ENCODE measurements at places on chromosomes 4 and X.

DNA sequence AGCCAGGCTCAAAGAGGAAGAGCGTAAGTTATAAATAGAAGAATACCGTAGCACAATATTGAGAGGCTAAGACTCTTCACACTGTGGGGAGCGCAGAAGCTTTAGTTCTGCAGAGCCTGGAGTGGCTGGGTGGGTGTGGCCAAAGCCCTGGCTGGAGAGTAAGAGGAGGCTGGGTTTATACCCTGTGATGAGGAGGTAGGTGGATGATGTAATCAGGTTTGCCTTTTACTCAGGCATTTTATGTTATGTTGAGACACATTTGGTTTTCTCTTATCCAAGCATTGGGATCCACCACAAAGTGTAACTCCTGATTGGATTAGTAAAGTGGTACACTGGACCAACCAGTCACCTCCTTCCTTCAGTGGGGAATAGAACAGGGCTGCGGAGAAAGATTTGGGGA is 13.9 kb downstream of the CDS1 start:
- DNase-seq, result no peak

DNA sequence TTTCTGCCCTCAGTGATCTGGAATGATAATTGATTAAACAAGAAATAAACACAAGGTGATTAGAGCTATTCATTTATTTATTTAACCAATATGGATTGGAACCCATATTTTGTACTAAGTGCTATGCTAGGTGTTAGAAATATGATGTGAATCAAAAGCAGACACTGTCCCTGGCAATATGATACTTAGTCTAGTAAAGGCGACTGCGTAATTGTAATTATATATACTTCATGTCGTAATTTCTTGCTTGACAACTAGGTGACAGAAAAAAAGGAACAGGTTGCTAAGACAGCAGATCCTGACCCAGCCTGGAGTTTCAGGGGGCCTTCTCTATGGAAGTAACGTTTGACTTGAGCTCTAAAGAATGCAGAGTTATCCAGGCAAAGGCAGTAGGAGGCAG is 236.5 kb upstream of the F9 start:
- no peak for DNase-seq

- DNase-seq, result no peak
Observed at GRCh38 chr4:40586034-40586433, 43.6 kb downstream of the RBM47 start.

DNA sequence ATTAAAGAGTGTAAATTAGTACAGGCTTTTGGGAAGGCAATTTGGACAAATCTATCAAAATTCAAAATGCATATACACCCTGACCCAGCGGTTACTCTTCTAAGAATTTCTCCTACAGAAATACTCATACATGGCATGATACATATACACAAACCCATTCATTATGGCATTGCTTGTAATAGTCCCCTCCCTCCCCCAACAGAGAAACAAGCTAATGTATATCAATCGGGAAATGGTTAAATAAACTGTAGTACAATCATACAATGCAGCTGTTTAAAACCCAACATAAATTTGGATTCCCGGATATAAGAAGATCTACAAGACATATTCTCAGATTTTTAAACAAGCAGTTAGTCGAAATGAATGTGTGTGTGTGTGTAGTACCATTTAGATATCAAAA is 808 bp downstream of the HUWE1 start:
- DNase-seq, result no peak

GRCh38 chrX:128458888-128459287 is 406.7 kb upstream of the ACTRT1 start:
- DNase-seq, result no peak

GRCh38 chr4:11152684-11153083 is 276.0 kb downstream of the HS3ST1 start:
- no peak for DNase-seq

DNA sequence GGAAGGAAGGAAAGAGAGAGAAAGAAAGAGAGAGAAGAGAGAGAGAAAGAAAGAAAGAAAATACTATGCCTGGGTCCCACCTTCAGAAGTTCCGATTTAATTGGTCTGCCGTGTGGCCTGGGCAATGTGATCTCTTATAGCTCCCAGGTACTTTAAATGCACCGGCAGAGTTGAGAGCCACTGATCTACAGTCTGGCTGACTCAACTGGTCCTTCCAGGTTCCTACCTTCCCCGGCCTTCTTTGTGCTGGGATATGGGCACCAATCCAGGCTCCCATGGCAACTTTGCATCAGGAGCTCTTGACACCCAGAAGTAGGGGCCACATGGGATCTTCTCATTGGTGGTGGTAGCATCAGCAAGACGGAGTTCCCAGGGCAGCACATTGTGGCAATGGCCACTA is 186.5 kb upstream of the ATP6AP2 start:
- DNase-seq, result no peak

DNA sequence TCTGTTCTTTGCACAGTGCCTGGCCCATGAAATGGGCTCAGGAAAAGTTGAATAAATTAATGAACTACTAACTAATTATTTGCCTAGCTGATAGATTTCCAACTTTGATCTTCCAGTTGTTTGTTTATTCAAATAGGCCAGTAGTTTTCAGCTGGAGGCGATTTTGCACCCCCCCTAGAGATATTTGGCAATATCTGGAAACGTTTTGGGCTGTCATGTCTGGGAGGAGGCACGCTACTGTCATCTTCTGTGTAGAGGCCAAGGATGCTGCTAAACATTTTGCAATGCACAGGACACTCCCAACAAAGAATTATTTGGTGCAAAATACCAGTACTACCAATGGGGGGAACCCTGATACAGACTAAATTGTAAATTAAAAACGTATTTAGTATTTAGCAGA is 81.9 kb downstream of the VCX2 start:
- DNase-seq, result no peak

- no peak for DNase-seq
Observed at GRCh38 chr4:72444092-72444491, 124.9 kb downstream of the ADAMTS3 start.

- DNase-seq, result no peak
Observed at GRCh38 chr4:8495803-8496202, 55.2 kb downstream of the TRMT44 start.

GRCh38 chr4:119946359-119946758 is 120.3 kb downstream of the MAD2L1 start:
- no peak for DNase-seq

- DNase-seq, result no peak
Observed at GRCh38 chr4:121014544-121014943, 57.8 kb downstream of the NDNF start.

DNA sequence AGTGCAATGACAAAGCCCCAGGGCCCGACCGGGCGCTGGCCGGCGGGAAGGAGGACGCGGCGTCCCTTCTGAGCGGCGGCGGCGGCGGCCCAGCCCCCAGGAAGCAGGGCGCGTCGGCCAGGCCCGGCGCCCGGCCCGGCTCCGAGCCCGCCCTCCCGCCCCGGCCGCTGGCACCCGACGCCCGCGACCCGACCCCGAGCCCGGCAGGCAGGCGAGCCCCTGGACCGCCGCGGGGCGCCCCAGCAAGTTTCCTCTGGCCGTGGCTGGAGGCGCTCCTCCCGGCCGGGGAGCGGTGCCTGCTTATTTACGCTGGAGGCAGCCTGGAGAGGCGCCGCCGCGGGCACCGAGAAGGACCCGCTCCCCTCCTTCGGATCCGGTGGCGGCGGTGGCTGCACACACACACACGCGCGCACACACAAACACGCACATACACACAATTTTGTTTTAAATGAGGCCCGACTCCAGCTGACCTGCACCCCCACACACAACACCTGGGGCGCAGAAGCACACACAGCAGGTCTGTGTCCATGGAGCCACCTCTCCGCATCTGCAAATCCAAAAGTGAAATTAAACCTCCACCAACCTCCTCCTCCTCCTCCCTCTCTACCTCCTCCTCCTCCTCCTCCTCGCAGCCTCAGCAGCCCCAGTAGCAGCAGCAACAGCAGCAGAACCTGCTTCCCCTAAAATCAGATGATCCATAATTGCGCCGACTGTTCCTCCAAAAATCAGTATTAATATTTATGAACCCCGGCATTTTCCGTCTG is 669 bp downstream of the IRF2 start:
- peak; percentile 48 for DNase-seq

DNA sequence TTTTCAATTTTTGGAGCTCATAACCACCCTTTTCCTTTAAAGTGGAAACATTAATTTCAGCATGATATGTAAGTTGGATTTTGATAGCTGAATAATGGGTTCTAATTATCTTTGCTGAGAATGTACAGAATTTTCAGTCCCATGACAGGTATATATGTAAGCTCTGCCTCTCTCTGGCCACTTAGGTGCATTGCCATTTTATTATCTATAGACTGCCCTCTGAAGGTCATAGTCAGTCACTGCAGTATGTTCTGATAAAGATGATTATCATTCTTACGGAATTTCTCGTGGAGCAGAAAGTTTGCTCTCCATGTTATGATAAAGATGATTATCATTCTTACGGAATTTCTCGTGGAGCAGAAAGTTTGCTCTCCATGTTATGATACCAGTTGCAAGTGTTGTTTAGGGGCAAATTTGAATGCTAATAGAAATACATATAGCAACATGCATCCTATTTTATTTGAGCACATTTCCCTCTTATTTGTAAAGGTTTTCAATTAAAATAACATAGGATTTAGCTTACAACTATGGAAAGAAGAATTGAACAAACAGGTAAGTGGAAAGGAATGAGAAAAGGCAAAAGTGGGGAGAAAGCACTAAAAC is 10.4 kb downstream of the AFP start:
- peak; percentile 48 for DNase-seq

GRCh38 chr4:73648478-73648877 is 28.2 kb upstream of the RASSF6 start:
- no peak for DNase-seq

DNA sequence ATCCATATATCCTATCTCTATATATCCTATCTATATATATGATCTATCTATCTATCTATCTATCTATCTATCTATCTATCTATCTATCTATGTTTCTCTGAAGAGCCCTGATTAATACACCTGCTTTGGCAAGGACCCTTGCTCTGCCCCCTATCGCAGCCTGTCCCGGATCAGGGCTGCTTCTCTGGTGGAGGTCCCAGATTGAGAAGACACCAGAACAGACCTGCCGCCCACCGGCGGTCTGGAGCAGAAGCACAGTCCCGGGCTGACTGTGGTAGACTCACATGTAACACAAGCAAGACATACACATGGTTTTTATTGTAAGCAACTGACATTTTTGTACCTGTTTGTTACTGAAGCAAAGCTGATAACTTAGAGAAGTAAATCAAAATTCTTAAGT is 52.8 kb downstream of the ING2 start:
- no peak for DNase-seq

DNA sequence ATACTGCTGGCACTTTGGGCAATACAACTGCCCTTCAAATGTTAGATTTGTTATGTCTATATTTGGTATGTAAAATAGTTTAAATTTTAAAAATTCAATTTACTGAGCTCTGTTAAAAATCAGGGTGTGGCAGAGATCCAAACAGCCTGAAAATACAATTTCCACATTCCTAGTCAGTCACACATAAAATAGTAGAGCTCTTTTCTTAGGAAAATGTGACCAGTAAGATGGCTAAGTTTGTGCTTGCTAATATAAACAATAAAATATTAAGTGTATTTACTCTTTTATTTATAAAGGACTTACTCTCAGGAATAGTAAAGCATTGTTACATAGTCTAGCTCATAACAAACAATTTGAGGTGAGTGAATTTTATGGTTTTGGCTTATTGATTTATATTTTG is 200.2 kb downstream of the DKK2 start:
- DNase-seq, result no peak

DNA sequence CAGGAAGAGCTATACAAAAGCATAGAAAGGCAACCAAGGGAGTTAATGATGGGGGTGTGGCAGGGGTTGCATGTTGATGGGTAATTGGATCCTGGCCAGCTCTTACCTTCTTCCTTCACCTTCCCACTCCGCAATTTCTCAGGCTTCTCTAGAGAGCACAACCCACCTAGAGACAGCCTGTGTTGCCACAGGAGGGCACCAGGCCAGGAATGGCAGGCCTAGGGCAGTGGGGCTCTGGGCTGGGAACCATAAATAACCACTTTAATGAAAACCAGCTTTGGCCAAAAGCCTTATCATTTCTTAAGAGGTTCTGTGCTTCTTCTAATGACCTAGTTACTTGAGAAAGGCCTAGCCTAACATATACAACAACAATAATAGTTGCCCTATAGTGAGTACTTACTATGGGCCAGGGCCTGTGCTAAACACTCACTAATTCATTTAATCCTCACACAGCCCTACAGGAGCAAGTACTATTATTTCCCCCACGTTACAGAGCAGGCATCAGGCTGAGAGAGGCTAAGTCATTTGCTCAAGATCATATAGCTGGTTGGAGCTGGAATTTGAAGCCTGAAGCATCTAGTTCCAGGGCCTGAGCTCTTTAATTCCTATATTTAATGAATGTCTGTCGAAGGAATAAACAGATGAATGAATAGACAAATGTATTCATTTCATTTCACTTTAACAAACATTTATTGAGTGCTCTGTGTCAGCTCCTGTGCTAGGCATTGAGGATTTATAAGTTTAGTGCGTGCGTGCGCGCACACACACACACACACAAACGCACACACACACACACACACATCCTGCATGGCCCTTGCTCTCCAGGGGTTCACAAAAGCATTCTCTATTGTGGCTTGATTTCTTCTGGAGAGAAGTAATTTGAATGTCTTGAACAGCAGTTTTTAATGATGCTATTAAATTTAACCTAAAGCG is 66.8 kb downstream of the RTL9 start:
- no peak for DNase-seq

GRCh38 chrX:134174859-134175258 is 62.1 kb upstream of the CCDC160 start:
- no peak for DNase-seq

DNA sequence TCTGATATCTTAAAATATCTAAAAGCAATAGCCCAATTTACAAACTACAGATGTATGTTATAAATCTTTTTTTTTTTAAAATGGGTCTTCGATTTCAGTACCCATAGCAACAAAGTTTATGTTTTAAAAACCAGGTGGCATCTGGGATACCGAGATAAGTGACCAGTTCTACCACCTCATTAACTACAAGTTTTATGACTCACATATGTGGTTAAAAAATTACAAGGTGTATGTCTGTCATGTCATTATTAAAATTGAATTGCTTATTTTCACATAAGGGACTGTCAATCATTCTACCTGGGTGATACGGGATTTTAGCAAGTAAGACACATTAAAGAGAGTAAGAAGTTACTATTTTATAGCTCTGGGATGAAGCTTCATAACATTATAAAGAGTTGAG is 192.0 kb upstream of the ETNPPL start:
- no peak for DNase-seq

DNA sequence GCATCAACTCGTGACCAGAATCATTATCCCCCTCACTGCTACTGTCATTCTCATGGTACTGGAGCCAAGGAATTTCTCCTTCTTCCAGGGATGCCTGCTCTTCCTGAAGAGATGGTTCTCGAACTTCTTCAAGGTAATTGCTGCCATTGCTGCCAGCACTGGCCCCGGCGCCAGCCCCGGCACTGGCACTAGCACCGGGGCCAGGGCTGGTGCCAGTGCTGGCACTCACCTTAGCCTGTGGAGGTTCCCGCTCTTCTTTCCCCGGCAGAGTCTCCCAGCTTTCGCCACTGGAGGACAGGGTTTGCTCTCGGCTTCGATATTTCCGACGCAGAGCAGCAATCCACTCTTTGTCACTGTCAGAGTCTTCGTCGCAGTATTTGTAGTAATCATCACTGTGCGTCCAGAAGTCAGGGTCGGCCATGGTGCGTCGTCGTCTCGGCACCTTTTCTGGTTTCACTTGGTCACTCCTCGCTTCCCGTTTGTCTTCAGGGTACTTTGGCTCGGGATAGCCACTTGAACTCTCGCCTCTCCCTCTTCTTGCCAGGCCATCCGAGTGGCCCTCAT is 3.4 kb downstream of the PJA1 start:
- no peak for DNase-seq

- no peak for DNase-seq
Observed at GRCh38 chr4:3655963-3656362, 110.2 kb upstream of the ADRA2C start.

GRCh38 chr4:144338148-144338547 is 197.6 kb upstream of the GYPA start:
- no peak for DNase-seq
